ENCODE measurements at places on chromosomes 2 and 18.

GRCh38 chr2:222427646-222428301 is 3.4 kb downstream of the SGPP2 start:
- no peak for DNase-seq

DNA sequence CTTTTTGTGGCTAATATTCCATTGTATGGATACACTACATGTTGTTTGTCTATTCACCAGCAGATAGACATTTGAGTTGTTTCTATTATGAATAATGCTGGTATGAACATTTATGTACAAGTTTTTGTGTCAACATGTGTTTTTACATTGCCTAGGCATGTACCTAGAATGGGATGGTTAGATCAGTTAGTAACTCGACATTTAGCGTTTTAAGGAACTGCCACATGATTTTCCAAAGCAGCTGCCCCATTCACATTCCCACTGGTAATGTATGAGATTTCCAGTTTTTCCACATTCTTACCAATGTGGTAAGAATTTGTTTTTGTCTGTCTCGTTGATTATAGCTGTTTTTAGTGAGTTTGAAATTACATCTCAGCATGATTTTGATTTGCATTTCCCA is 112.8 kb downstream of the FHOD3 start:
- DNase-seq: no peak

GRCh38 chr2:33784488-33784887 is 185.4 kb upstream of the FAM98A start:
- no peak for DNase-seq

- DNase-seq: no peak
These were observed 71.3 kb upstream of the TWSG1 start for GRCh38 chr18:9263264-9263663.

DNA sequence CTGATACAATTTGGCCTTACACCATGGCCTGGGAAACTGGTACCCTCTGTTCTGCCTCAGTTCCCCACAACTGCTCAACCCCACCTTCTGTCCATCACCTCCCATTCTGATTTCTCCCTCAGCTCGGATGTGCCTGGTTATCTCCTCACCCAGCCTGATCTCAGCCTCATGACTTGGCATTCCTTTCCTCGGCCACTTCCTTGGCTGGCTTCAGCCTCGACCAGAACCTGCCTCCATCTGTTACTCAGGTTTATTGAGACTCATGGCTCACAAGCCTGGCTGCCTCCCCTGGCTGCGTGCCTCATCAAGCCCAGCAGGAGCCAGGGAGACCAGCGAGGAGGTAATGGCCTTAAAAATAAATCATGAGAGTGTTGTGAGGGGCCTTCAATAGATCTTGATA is 356.2 kb upstream of the SPRED2 start:
- DNase-seq: no peak

- no peak for DNase-seq
These were observed 37.6 kb upstream of the DDX18 start for GRCh38 chr2:117776888-117777287.

DNA sequence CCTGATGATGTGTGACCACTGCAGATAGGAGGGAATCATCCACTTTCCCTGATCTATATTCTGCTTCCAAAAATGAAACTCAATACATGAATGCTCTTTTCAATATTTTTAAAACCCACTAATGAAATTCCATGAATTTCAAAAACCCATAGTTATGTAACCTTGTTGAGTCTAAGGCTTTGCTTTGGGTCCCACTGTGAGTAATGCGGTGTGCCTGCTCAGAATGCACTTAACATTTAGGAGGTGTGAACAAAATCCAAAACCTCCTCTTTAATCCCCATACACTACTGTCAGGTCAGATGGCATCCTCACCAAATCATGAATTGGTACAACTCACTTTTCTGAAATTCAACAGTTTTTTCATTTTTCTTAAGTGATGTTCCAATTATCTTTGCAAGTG is 50.4 kb downstream of the CCDC93 start:
- DNase-seq: no peak

GRCh38 chr2:217662984-217663602 is 339.7 kb downstream of the TNS1 start:
- DNase-seq: no peak

DNA sequence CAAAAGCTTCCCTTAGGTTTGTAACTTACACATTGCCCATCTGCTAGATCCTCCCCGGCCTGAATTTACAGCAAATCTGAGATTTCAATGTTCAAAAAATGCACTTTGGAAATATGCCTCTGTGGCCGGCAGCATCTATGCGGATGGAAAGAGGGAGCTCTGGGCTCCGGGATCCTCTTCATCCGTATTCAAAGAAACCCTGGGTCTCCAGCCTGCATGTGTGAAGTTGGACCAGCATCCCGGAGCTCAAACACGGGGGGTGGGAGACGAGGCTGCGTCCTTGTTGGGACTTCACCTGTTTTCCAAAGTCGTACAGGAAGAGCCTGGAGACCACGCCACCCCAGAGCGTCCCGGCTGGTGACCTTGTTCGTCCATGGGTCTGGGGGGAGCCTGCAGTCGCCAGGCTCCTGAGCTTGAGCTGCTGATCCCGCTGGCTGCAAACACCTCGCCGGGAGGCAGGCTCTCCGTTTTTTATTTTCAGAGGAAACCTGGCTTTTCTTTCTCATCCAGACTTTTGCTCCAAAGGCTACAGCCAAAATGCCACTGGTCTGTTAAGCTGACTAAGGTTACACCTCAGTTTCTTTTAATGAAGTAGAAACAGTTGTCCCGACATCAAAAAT is 77.4 kb downstream of the PTGR3 start:
- no peak for DNase-seq

- DNase-seq: no peak
These were observed 4.4 kb upstream of the ST8SIA5 start for GRCh38 chr18:46761059-46761769.

- no peak for DNase-seq
These were observed 3.1 kb downstream of the EFR3B start for GRCh38 chr2:25044990-25045389.

GRCh38 chr2:71358931-71359671 is 27.5 kb downstream of the ZNF638 start:
- DNase-seq: no peak

DNA sequence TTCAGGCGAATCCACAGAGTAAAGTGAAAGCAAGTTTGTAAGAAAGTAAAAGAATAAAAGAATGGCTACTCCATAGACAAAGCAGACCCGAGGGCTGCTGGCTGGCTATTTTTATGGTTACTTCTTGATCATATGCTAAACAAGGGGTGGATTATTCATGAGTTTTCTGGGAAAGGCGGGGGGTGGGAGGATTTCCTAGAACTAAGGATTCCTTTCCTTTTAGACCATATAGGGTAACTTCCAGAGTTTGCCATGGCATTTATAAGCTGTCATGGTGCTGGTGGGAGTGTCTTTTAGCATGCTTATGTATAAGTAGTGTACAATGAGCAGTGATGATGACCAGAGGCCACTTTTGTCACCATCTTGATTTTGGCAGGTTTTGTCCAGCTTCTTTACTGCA is 59.8 kb downstream of the SLC4A3 start:
- DNase-seq: no peak
